Activated T-cell treated with anti-CD3 and anti-CD28 coated beads for 4 hours (primary cell): ENCODE measurements at places on chromosomes 16 and 17.

DNA sequence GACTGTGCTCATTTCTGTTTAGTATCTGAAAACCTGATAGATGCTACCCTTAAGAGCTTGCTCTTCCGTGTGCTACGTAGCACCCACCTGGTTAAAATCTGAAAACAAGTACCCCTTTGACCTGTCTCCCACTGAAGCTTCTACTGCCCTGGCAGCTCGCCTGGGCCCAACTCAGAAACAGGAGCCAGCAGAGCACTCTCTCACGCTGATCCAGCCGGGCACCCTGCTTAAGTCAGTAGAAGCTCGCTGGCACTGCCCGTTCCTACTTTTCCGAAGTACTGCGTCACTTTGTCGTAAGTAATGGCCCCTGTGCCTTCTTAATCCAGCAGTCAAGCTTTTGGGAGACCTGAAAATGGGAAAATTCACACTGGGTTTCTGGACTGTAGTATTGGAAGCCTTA, 18.9 kb downstream of the NTAN1 start:
- DNase-seq = no peak

GRCh38 chr17:20083156-20083859, 74.1 kb downstream of the SPECC1 start:
- no peak for DNase-seq

DNA sequence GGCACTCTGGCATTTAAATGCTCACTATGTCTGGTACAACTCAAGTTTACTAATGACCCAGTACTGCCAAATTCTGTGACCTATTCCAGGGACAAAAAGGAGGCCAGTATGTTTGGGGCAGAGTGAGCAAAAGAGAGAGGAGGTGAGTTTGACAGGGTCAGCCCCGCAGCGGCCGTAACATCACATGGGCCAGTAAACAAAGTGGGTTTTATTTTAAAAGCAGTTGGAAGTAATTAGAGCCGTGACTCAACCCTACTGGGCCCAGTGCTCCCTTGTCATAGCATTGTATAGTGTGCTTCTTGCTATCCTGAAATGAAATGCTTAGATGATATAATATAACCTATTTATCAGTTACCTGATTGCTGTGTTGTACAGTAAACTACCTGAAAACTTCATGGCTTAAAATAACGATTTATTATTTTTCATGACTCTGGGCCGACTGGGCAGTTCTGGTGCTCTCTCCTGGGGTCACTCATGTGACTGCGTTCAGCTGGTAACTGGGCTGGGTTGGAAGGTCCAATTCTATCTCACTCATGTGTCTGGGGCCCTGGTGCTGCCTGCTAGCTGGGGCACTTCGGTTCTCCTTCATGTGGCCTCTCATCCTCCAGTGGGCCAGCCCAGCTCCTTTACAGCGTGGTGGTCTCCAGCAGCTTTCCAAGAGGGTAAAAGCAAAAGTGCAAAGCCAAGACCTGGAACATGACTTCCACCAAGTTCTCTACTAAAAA, 27.4 kb downstream of the IQCK start:
- no peak for DNase-seq

DNA sequence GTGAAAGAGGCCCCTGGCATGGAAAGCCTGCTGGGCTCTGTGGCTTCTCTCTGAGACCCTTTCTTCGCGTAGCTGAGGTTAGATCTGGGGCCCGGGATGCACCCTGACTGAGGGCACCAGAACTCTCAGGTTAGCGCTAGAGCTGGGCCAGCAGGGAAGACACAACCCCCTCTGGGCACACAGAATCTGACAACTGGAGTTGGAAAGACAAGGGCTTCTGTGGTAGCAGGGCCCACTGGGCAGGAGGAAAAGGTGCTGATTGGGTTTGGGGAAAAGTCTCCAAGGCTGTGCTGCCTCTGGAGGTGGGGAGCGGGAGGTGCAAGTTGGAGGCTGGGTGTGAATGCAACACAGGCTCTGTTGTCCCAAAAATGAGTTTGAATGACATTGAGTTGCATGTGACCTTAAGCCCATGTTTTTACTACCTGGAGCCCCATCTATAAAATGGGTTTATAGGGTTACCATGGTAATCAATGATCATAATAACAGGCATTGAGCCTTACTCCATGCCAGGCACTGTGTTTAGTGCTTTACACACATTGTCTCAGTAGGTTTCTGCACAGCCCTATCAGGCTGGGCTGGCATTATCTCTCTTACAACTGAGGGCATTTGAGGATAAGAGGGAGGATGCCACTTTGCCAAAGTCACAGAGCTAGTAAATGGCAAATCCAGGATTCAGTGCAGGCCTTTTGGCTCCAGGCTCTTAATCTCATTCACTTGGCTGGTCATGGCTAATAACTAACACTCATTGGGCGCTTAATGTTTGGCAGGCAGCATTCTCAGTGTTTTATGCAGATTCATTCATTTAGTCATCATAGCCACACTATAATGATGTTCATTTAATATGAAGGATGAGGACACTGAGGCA, 9.5 kb upstream of the IGFBP4 start:
- no peak for DNase-seq
